ENCODE measurements at places on chromosomes 7 and 10. TPM values are rescaled to one million over a fixed set of nuclear protein-coding genes. Genes with fewer than 3 reads are reported as not detected.

The TMEM229A gene
- not detected for polyA plus RNA-seq

The VENTX gene
- polyA plus RNA-seq: 1.6 TPM

DNA sequence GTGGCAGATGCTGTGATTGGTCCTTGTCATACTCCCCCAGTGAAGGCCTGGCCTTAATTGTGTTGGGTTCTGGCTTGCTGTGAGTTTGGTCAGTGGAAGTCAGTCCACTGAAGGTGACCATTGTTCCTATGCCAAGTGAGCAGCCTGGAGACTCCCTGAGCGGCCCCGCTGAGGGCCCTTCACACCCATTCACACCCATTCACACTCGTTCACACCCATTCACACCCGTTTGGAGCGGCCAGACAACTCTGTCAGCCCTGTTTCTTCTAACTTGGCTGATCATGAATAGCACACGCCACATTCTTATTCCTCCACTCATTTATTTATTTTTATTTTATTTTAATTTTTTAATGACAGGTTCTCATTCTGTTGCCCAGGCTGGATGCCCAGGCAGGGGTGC lies 61.5 kb downstream of the C10orf120 start:
- no peak for DNase-seq

GRCh38 chr10:4278186-4278585 lies 493.2 kb upstream of the KLF6 start:
- DNase-seq: no peak

Data from CD14-positive monocyte (primary cell).